ENCODE measurements at places on chromosomes 1 and 21.

DNA sequence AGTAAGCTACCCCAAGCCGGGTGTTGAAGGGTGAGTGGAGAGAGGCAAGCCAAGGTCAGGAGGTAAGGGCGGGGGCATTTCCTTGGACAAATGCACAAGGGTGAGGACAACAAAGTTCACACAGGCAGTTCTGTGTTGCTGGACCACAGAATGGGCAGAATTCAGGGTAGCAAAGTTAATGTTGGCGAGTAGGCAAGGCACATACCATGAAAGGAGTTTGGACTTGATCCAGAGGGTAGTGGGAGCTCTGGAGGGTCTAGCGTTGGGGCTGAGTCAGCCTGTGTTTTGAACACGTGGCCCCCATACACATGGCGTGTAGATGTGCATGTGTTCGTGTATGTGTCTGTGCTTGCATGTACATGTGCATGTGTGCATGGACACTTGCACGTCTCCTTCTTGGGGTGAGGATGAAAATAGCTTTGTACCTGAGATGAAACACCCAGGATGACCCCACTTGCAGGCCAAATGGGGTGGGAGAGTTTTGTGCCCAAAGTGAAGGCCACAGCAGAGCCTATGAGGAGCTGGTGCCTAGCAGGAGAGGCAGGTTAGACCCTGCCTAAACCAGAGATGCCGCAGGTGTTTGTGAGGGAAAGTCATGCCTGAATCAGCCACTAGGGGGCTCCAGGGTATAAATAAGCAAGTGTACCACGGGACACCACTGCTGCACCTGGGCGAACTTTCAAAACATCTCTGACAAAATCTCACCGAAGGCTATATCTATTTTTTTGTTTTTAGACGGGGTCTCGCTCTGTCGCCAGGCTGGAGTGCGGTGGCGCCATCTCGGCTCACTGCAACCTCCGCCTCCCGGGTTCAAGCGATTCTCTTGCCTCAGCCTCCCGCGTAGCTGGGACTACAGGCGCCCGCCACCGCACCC lies 21.8 kb downstream of the SLC27A3 start:
- DNase-seq, result peak; percentile 77

DNA sequence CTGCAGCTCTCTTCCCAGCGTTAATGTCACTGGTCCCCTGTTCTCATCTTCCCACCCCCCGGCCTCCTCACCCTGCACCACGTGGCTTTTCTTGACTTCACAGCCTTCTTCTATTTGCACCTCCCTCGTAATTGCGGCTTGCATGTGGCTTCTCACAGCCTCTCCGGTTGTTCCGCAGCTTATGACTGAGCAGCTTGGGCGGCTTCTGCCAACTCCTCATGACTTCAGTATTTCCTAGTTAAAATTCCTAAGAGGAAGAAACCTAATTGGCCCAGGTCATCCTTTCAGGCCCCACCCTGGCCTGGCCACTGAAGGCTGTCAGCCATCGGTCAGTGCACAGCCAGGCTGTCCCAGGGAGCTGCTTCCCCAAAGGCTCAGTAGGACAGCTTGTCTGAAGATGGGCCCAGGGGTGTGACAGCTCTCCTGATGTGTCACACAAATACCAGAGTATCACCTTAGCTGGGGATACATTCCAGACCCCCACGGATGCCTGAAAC lies 8.6 kb upstream of the RERE start:
- DNase-seq, result no peak

GRCh38 chr1:110207831-110208230 lies 2.3 kb upstream of the KCNC4 start:
- peak; percentile 76 for DNase-seq

GRCh38 chr1:19793360-19794046 lies 6.2 kb downstream of the TMCO4 start:
- no peak for DNase-seq

DNA sequence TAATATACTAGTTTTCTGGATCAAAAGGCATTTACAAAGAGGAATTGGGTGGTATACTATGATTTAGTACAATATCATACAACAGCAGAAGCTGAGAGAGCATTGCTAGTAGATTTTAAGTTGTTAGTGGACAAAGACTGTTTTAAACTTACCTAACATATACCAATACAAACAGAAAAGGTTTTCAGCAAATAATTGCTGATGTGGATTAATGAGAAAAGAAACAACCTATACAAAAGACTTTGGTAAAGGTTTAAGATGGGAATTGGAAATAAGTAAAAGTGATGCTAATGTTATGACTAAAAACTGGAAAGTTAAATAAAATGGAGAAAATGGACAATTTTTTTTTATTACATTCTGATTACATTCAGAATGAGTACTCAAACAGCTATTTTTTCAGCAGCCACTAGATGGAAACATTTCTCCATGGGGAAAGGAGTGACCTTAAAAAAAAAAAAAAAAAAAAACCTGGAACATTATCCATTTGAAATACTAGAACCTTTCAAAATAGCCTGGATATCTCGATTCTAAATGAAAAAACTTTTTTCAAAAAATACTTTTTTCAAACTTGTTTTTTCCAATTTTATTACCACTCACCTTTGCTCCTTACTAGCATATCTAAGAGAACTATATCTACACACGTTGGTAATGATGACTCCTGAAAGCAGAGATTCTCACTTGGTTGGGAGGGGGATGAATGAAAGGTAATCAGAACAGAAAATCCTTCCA lies 55.4 kb downstream of the EPRS1 start:
- no peak for DNase-seq

DNA sequence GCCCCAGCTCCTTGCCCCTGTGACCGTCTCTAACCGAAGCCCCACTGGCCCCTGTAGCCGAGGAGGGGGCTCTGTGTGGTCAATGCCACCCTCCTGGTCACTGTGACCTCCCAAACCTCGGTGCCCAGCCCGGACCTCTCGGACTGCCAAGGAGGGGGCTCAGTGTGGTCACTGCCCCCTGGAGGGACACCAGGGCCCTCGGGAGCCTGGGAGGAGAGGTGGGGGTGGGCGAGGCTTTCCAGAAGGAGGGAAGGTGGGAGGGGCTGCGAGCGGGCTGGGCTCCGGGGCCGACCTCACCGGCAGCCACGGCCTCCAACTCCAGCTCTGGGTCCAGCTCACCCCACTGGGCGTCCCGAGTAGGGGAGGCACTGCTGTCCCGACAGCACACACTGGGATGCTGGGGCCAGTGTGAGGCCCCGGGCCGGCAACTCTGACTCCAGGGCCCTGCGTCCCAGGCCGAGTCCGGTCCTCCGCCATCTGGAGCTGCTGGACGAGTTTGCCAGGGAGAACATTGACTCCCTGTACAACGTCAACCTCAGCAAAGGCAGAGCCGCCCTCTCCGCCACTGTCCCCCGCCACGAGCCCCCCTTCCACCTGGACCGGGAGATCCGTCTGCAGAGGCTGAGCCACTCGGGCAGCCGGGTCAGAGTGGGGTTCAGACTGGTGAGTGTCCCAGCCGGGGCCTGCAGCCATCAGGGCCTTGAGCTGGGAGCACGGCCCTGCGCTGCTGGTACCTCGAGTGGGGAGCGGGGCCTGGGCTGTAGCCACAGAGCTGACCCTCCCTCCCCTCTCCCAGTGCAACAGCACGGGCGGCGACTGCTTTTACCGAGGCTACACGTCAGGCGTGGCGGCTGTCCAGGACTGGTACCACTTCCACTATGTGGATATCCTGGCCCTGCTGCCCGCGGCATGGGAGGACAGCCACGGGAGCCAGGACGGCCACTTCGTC lies 6.4 kb downstream of the SCNN1D start:
- DNase-seq, result no peak

DNA sequence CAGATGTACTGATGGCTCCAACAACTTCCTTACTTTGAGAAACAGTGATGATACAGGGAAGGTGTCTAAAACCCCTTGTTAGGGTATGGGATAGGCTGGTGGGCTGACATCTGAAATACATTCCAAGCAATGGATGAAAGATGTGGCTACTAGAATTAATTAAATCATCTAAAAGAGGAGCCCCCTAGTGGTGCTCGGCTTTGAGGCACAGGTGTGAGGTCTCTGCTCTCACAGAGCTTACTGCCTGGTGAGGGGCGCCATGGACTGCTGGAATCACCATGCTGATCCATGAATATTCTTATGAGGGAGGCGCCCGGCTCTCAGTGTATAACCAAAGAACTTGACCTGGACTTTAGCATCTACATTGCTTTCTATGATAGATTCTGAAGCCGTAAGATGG lies 48.5 kb downstream of the GNG4 start:
- no peak for DNase-seq

DNA sequence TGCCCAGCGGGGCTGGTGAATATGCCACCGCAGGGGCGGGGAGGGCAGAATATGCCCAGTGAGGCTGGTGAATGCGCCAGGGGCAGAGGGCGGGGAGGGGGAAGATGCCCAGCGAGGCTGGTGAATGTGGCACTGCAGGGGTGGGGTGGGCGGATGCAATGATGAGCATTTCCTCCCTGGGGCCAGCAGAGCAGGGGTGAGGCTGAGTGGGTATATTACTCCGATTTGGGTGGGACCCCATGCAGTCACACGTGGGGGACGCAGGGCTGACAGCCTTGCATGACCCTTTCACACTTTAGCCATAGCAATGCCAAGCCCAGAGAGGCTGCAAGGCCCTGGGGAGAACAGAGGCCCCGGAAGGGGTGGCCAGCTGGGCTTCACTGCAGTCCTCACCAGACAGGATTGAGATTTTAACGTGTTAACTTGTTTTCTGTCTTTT lies 9.3 kb upstream of the SLX9 start:
- peak; percentile 78 for DNase-seq

GRCh38 chr1:182998482-182998881 lies 24.7 kb upstream of the LAMC1 start:
- DNase-seq, result no peak

DNA sequence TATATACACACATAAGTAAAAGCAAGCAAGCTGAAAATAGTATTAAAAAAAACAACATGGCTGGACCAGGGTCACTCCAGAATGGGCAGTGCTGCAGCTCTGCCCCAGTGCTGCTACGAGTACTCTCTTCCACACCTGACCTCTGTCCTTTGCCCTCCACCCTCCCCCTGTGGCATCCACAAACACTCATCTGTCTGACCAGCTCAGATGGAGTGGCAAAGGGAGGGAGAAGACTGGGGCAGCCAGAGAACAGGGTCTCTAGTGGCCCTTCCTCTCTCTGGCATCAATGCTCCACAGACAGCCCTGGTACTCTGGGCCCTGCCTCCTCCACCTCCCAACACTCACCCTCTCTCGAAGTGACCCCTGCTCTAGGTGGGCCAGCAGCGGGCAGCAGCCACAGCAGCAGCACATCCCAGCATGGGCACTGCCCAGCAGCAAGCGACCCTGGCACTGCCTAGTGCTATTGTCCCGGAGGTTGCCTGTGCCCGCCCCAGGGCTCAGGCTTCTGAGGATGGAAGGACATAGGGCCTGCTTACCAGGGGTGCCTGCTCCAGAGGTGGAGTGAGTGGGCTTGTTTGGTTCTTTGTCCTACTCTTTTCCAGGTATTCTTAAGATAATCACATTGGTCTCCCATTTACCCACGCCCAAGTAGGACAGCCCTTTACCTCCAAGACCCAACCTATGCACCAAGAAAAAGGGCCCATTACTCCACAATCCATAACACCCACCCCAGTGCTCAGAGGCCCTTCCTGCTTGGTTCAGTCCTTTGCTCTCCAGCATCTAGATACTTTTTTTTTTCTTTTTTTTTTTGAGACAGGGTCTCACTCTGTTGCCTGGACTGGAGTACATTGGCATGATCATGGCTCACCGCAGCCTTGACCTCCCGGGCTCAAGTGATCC lies 6.2 kb downstream of the ARHGEF2 start:
- no peak for DNase-seq

DNA sequence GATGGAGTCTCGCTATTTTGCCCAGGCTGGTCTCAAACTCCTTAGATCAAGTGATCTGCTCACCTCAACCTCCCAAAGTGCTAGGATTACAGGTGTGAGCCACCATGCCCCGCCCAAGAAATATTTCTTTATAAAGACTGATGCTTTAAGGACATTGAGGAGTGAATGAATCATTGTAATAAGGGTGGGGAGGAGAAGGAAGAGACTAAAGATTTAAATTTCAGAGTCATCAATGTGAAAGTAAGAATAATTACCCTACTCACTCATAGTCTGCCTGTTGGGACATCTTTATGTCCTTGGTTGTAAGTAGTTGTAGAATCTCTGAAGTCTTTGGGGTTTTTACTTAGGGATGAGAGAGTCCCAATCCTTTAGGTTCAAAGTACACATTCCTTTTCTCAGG lies 7.3 kb downstream of the KDM1A start:
- no peak for DNase-seq

- DNase-seq, result no peak
Observed at GRCh38 chr1:25486602-25487001, 55.9 kb downstream of the MACO1 start.

GRCh38 chr1:151581451-151581850 lies 30.4 kb upstream of the SNX27 start:
- no peak for DNase-seq

GRCh38 chr1:63813829-63814277 lies 40.0 kb downstream of the ROR1 start:
- no peak for DNase-seq

All from CD4-positive, alpha-beta T cell treated with Interleukin-15 for 1 hour (primary cell).